Anterior cingulate cortex (tissue), 58 donors: ENCODE measurements at places on chromosomes 7 and 10.

GRCh38 chr10:87925570-87925969 is 62.1 kb downstream of the PTEN start:
- no peak for DNase-seq

- DNase-seq, result no peak
Measured at GRCh38 chr7:154853727-154854095, 149.2 kb downstream of the PAXIP1 start.

- no peak for DNase-seq
Measured at GRCh38 chr10:46014683-46015405, 15.6 kb downstream of the NCOA4 start.

GRCh38 chr7:173209-173918 is 19.0 kb upstream of the FAM20C start:
- DNase-seq, result no peak

DNA sequence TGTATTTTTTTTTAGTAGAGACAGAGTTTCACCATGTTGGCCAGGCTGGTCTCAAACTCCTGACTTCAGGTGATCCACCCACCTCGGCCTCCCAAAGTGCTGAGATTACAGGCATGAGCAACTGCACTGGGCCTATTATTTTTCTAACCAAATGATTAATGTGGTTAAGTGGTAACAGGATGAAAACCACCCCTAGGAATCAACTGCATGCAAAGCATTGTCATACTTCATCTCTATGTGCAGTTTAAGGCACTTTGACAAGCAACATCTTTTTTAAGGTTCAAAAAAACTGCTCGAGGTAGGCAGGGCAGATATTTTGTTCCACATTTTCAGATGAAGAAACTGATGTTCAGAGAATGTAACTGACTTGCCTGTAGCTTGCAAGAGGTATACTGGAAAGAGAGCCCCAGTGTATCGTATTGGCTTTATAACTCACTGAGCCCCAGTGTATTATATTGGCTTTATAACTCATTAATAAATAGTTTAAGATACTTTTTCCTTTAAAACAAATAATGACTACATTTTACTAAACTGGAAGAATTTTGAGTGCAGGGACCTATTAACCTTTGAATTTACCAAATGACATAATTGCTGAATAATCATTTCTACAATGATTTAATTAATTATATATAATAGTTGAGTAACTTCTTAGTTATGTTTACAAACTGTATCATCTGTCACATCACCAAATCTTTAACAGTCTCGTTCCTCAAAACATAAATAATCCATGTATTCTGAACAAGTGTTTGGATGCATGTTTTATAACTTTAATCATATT is 38.1 kb downstream of the RTKN2 start:
- DNase-seq, result no peak

- DNase-seq, result no peak
Measured at GRCh38 chr10:73644767-73645166, 3.5 kb upstream of the MYOZ1 start.

DNA sequence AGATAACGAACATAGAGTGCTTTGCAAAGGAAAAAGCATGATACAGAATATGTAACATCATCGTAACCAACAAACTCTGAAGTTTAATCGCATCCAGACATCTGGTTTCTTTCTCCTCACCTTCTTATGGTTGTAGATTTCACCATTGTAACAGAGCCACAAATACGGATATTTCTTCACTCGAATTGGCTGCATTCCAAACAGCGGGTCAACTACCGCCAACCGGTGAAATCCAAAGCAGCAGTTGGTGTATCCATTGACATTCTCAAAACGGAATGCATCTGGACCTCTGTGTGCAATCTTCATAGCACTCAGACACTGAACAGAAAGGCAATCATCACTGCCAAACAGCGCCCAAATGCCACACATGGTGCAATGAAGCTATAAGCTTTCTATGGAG is 3.4 kb downstream of the ASNS start:
- no peak for DNase-seq

DNA sequence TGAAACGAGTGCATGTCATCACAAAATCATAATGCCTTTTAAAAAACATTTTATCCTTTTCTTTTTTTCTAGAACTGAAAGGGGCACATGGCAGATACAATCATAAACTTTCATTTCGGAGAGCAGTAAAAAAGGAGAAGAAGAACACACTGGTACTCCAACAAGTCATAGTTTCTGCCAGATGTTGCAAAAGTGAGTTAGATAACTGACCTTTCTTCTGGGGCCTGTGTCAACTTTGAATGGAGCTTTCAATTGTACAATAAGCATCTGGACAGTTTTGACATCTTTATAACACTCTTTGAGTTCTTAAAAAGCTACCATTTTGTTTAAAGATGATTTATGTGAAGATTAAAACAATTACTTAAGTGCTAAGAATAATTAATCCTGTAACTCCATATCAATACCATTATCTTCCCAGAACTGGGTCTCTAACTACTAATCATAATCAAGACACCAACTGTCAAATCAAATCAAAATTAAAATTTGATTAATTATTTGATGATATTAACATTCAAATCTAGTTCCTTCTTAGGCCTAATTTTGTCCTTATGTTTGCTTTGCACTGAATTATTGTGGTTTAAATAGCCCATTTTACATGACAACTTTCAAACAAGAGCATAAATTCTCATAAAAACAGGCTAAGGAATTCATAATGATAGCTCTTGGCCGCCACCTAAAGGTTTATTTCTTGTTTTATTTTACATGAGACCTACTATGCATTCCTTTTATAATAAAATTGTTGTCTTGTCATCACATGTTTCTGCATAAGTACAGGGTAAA is 19.5 kb upstream of the ITGB8 start:
- DNase-seq, result no peak

GRCh38 chr10:78150756-78151155 is 117.1 kb downstream of the RPS24 start:
- no peak for DNase-seq

DNA sequence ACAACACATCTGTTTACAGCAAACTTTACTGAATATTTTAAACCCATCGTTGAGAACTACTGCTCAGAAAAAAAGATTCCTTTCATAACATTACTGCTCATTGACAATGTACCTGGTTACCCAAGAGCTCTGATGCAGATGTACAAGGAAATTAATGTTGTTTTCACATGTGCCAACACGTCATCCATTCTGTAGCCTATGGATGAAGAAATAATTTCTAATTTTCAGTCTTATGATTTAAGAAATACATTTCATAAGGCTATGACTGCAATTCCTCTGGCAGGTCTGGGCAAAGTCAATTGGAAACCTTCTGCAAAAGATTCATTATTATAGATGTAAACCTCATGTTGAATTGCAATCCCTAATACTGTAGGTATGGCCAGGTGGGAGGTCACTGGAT is 16.7 kb upstream of the CNNM1 start:
- no peak for DNase-seq
